CD8-positive, alpha-beta T cell (primary cell): ENCODE measurements at places on chromosomes 4 and X. TPM values are rescaled to one million over a fixed set of nuclear protein-coding genes. Genes with fewer than 3 reads are reported as not detected.

The STARD8 gene
- not detected for total RNA-seq

The DMRTC1 gene
- 0.64 TPM for total RNA-seq

The TMEM255A gene
- not detected for total RNA-seq

The LRAT gene
- not detected for total RNA-seq

The SMIM31 gene
- total RNA-seq = not detected

The GPAT3 gene
- total RNA-seq = 3.5 TPM

The SHROOM3 gene
- not detected for total RNA-seq

The POU3F4 gene
- total RNA-seq = not detected

The LINC00632 gene
- 1.0 TPM for total RNA-seq

The TRAM1L1 gene
- total RNA-seq = not detected

The HSFX2 gene
- total RNA-seq = not detected

The SAT1 gene
- 285 TPM for total RNA-seq

The SPIN2B gene
- total RNA-seq = 8.1 TPM

The PNCK gene
- total RNA-seq = 0.44 TPM

The RIPPLY1 gene
- not detected for total RNA-seq

The F9 gene
- not detected for total RNA-seq

The SPP1 gene
- total RNA-seq = not detected

The TACR3 gene
- total RNA-seq = not detected

The PPARGC1A gene
- not detected for total RNA-seq

The MAML3 gene
- 2.7 TPM for total RNA-seq

The RHOXF1 gene
- total RNA-seq = not detected

The MAP7D2 gene
- 0.11 TPM for total RNA-seq

The SLC2A9 gene
- 1.8 TPM for total RNA-seq

The RBM47 gene
- total RNA-seq = not detected

The EVC2 gene
- total RNA-seq = 1.2 TPM

The COL4A6 gene
- not detected for total RNA-seq

The IQSEC2 gene
- total RNA-seq = 0.78 TPM

The MAGEC3 gene
- not detected for total RNA-seq

The SORBS2 gene
- total RNA-seq = 0.08 TPM

The MAGEB1 gene
- not detected for total RNA-seq

The MID2 gene
- 15.2 TPM for total RNA-seq

The TCEAL2 gene
- 0.42 TPM for total RNA-seq

The THAP6 gene
- total RNA-seq = 16.3 TPM

The TMEM156 gene
- 9.4 TPM for total RNA-seq

The MAGEA10 gene
- not detected for total RNA-seq

The PDCL2 gene
- not detected for total RNA-seq

The SPANXN4 gene
- total RNA-seq = not detected

The SPANXD gene
- total RNA-seq = not detected
